Activated CD4-positive, alpha-beta memory T cell treated with anti-CD3 and anti-CD28 coated beads for 36 hours (primary cell): ENCODE measurements at places on chromosomes 6 and 20.

- H3K4me1 ChIP-seq = no peaks in the 10 kb centered on the region
- H3K27me3 ChIP-seq = no peaks in the 10 kb centered on the region
- no peak overlapping the region for H3K4me3 ChIP-seq
- peaks cover 24% of the 10 kb centered on the region for H3K36me3 ChIP-seq
- no peak for DNase-seq
Observed at GRCh38 chr6:130050230-130050629, 31.8 kb downstream of the L3MBTL3 start.

GRCh38 chr6:169145991-169146501 is 107.6 kb downstream of the THBS2 start:
- H3K27ac ChIP-seq = no peak overlapping the region
- no peak for DNase-seq
- H3K27me3 ChIP-seq = peaks cover 9% of the 10 kb centered on the region
- H3K4me3 ChIP-seq = no peak overlapping the region

DNA sequence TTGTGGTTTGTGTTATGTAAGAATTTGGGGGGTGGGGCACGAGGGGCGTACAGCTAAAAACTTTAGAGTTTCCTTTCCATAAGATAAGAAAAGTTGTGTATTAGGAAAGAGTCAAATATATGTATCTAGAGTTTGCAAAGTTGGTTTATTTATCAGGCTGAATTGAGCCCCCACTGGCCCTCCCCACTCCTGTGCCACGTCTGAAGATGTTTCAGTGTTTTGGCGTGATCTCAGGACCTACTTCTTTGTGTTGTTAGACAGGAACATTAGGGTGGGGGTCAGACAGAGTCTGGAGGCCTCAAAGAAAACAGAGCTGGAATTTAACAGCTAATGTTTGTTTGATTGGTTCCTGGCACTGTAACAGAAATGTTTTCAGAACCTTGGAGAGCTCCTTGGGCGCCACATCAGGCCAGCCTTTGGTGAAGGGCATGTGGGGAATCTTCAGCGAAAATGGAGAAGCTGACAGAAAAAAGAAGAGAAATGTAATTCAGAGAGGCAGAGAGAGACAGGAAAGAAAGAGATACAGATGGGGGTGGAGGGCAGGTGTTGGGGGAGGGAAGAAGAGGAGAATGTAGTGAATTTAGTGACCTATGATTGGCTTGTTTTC is 674 bp downstream of the NRSN1 start:
- H3K4me1 ChIP-seq = no peaks in the 10 kb centered on the region
- H3K36me3 ChIP-seq = no peaks in the 10 kb centered on the region
- H3K27ac ChIP-seq = no peak overlapping the region
- H3K4me3 ChIP-seq = no peak overlapping the region
- DNase-seq = peak; percentile 29
- H3K27me3 ChIP-seq = peaks cover 13% of the 10 kb centered on the region

DNA sequence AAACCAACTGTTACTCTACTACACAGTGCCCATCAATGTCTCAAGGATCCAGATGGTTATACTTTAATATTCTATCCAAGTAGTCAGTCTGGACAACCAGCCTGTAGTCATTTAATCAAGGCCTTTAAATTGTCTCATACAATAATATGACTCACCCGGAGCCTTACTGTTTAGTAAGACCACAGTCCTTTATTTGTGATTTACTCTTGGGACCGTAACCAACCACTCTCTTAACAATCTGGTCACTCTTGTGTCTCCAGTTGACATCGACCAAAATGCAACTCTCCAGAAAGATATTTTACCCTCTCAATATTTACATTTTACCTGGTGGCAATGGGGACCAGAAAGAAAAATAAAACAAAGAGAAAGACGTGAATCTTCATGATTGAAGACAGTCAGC is 14.9 kb downstream of the DEFB114 start:
- no peak for DNase-seq
- H3K36me3 ChIP-seq = no peaks in the 10 kb centered on the region
- no peak overlapping the region for H3K4me3 ChIP-seq
- no peaks in the 10 kb centered on the region for H3K4me1 ChIP-seq
- no peaks in the 10 kb centered on the region for H3K27me3 ChIP-seq
- no peak overlapping the region for H3K27ac ChIP-seq

DNA sequence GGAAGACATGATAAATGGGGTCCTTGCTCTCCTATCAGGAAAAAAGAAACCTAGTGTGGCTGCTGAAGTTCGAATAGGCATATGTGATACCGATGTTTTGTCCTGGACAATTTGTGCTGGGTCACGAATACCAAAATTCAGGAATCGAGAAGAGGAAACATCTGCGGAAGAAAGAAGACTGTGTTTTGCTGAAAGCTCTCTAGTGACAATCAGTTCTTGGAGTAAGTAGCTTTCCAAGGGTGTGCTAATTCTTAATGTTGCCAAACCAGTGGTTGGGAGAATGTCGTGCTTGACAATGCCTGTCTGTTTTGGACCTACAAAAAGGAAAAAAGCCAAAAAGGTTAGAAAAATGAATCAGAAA is 956.1 kb downstream of the PHF3 start:
- no peak overlapping the region for H3K4me3 ChIP-seq
- DNase-seq = no peak
- H3K27me3 ChIP-seq = no peaks in the 10 kb centered on the region
- no peak overlapping the region for H3K27ac ChIP-seq

GRCh38 chr6:42292004-42292740 is 74.5 kb upstream of the MRPS10 start:
- H3K27me3 ChIP-seq = no peaks in the 10 kb centered on the region
- no peak overlapping the region for H3K4me3 ChIP-seq
- peaks cover 58% of the 10 kb centered on the region for H3K4me1 ChIP-seq
- H3K36me3 ChIP-seq = peaks cover 22% of the 10 kb centered on the region
- H3K27ac ChIP-seq = peak overlapping the region; percentile 76

GRCh38 chr6:32475392-32476206 is 35.9 kb downstream of the HLA-DRA start:
- no peaks in the 10 kb centered on the region for H3K4me1 ChIP-seq
- H3K4me3 ChIP-seq = no peak overlapping the region
- no peak overlapping the region for H3K27ac ChIP-seq
- no peak for DNase-seq
- H3K36me3 ChIP-seq = no peaks in the 10 kb centered on the region

DNA sequence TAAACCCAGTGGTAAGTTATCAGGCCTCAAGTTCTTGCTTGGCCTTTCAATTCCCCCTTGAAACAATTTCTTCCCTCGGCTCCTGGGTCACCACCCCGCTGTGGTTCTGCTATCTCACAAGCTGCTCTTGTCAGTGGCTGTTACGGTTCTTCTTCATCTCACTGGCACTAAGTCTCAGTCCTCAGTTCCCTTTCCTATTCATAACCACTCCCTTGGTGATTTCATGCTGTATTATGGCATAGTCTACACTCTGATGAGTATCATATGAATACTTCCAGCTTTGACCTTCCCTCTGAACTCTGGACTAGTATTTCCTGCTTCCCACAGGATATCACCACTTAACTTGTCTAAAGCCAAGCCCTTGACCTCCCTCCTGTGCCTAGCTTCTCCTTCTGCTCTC is 7.9 kb downstream of the TAAR1 start:
- H3K27ac ChIP-seq = no peak overlapping the region
- H3K36me3 ChIP-seq = no peaks in the 10 kb centered on the region

- H3K36me3 ChIP-seq = no peaks in the 10 kb centered on the region
- H3K27ac ChIP-seq = no peak overlapping the region
- peaks cover 11% of the 10 kb centered on the region for H3K27me3 ChIP-seq
- H3K4me3 ChIP-seq = no peak overlapping the region
- no peak for DNase-seq
Observed at GRCh38 chr6:218153-219018, 73.9 kb upstream of the DUSP22 start.

DNA sequence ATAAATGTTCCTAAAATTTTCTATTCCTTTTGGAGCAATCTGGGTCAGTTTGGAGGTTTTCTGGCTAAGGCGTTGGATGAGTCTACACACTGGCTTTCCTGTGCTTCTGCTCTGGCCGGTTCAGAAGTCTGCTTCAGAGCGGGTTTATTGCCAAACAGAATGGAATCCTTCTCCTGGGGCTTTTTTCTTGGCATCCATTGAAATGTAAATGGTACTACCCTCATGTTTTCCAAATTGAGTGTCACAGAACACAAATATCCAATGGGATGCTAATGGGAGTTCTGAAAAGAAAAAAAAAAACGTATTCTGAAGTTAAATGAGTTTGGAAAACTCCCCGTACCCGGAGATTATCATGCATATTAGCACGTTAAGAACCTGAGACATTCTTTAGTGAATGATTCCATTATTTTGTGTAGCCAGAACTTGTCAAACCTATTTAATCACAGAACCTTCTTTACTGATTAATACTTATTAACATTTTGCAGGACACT is 930.3 kb downstream of the QKI start:
- H3K27me3 ChIP-seq = no peaks in the 10 kb centered on the region
- no peak overlapping the region for H3K4me3 ChIP-seq
- H3K36me3 ChIP-seq = no peaks in the 10 kb centered on the region
- no peak overlapping the region for H3K27ac ChIP-seq
- H3K4me1 ChIP-seq = no peaks in the 10 kb centered on the region

GRCh38 chr6:105678516-105678915 is 275.6 kb upstream of the PREP start:
- no peak overlapping the region for H3K4me3 ChIP-seq
- no peak for DNase-seq
- H3K27ac ChIP-seq = no peak overlapping the region
- peaks cover 4% of the 10 kb centered on the region for H3K36me3 ChIP-seq
- H3K4me1 ChIP-seq = no peaks in the 10 kb centered on the region

DNA sequence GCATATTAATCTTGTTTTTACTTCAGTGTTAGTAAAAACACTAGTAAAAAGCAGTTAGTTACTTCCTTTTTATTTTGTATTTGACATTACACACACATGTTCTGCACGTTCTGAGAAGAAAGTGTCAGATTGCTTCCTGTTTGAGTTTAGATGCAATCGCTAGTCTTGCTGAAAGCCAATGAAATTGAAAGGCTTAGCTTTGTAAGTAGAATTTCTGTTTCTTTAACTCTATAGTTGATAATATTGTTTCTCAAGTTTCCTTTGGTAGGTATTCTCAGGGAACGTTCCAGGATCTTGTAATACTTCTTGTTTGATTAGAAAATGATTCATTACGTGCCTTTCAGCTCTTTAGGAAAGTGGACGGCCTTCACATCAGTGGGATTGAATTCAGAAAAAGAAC is 55.0 kb downstream of the CDKAL1 start:
- peaks cover 17% of the 10 kb centered on the region for H3K4me1 ChIP-seq
- no peak for DNase-seq
- no peak overlapping the region for H3K27ac ChIP-seq
- peaks cover 51% of the 10 kb centered on the region for H3K36me3 ChIP-seq
- no peak overlapping the region for H3K4me3 ChIP-seq

- no peaks in the 10 kb centered on the region for H3K4me1 ChIP-seq
- H3K27me3 ChIP-seq = peaks cover 16% of the 10 kb centered on the region
- no peak overlapping the region for H3K27ac ChIP-seq
- no peaks in the 10 kb centered on the region for H3K36me3 ChIP-seq
- no peak overlapping the region for H3K4me3 ChIP-seq
Observed at GRCh38 chr20:46190478-46191167, 72.5 kb downstream of the CD40 start.

DNA sequence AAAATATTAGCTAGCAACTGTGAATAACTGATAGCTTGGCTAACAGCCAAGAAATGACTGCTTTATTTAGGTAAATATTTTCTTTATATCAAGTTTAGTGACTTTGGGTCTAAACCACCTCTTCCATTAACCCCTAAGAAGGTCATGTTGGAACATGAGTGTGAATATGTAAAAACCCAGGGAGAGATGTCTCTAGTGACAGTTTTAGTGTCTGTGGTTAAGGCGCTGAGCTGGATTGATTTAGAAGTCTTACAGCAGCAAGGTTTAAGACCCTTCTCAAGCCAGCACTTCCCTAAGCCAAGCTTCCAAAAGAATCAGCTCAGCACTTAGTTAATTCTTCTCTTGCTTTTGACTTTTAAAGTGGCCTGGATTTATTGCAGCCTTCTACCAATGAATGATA is 11.4 kb upstream of the SIRT5 start:
- H3K4me1 ChIP-seq = no peaks in the 10 kb centered on the region
- DNase-seq = no peak
- H3K36me3 ChIP-seq = no peaks in the 10 kb centered on the region

- H3K27me3 ChIP-seq = peaks cover 20% of the 10 kb centered on the region
- peak overlapping the region; percentile 36 for H3K4me3 ChIP-seq
- H3K27ac ChIP-seq = peak overlapping the region; percentile 80
- no peak for DNase-seq
- H3K4me1 ChIP-seq = peaks cover 33% of the 10 kb centered on the region
Observed at GRCh38 chr6:105458551-105458950, 55.7 kb upstream of the PREP start.

DNA sequence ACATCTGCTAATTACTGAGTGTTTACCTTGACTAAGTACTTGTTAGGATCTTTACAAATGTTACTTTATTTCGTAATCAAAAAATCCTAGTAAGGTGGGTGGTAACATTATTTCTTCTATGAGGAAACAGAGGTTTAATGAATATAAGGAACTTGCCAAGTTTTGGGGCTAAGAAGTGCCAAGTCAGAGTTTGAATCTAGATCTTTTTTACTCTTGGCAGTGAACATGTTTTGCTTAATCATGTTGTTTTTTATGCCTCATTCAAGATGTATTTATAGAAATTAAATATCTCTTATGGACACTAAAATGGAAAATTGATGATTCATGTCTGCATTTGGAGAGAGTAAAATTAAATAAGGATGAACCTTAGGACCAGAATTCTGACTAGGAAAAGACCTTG is 393.7 kb downstream of the UTRN start:
- peaks cover 10% of the 10 kb centered on the region for H3K4me1 ChIP-seq
- no peak for DNase-seq
- no peaks in the 10 kb centered on the region for H3K27me3 ChIP-seq
- no peak overlapping the region for H3K27ac ChIP-seq
- H3K36me3 ChIP-seq = peaks cover 39% of the 10 kb centered on the region
- no peak overlapping the region for H3K4me3 ChIP-seq

- no peak overlapping the region for H3K27ac ChIP-seq
- H3K4me1 ChIP-seq = no peaks in the 10 kb centered on the region
- H3K4me3 ChIP-seq = no peak overlapping the region
- no peak for DNase-seq
- H3K36me3 ChIP-seq = peaks cover 4% of the 10 kb centered on the region
Observed at GRCh38 chr20:62676976-62677375, 31.7 kb upstream of the NTSR1 start.

DNA sequence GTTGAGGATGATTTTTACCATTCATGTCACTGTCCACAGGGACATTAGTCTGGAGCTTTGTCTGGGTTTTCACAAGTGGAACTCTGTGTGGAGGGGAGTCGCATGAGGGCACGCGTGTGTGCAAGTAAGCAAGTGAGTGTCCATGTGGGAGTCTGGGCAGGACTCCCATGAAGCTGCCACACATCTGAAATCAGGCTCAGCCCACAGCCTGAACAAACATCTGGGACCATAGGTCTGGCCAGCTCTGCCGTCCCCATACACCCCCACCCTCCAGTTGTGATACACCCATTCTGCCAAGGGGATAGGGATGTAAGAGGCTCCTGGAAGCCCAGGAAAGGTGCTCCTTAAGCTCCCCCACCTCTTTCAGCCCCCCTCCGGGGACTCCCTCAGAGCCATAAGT is 17.1 kb upstream of the FOXP4 start:
- no peak for DNase-seq
- H3K27me3 ChIP-seq = peaks cover 2% of the 10 kb centered on the region
- no peak overlapping the region for H3K4me3 ChIP-seq
- H3K36me3 ChIP-seq = no peaks in the 10 kb centered on the region
- H3K4me1 ChIP-seq = peaks cover 30% of the 10 kb centered on the region

- H3K4me1 ChIP-seq = peaks cover 2% of the 10 kb centered on the region
- peaks cover 25% of the 10 kb centered on the region for H3K36me3 ChIP-seq
- H3K4me3 ChIP-seq = no peak overlapping the region
- H3K27ac ChIP-seq = no peak overlapping the region
- DNase-seq = no peak
Observed at GRCh38 chr6:147238164-147238563, 33.9 kb downstream of the STXBP5 start.

GRCh38 chr20:9286501-9287461 is 217.9 kb downstream of the PLCB4 start:
- H3K27ac ChIP-seq = no peak overlapping the region
- H3K27me3 ChIP-seq = no peaks in the 10 kb centered on the region
- no peak for DNase-seq
- no peaks in the 10 kb centered on the region for H3K4me1 ChIP-seq
- no peak overlapping the region for H3K4me3 ChIP-seq
- H3K36me3 ChIP-seq = no peaks in the 10 kb centered on the region
